ENCODE measurements at places on chromosomes 3 and 15. TPM values are rescaled to one million over a fixed set of nuclear protein-coding genes. Genes with fewer than 3 reads are reported as not detected.

The WDR6 gene
- total RNA-seq: 161 TPM

The FAH gene
- 18.9 TPM for total RNA-seq

The SAMMSON gene
- not detected for total RNA-seq

The PLSCR2 gene
- not detected for total RNA-seq

The STRIT1 gene
- not detected for total RNA-seq

The HIGD2B gene
- not detected for total RNA-seq

DNA sequence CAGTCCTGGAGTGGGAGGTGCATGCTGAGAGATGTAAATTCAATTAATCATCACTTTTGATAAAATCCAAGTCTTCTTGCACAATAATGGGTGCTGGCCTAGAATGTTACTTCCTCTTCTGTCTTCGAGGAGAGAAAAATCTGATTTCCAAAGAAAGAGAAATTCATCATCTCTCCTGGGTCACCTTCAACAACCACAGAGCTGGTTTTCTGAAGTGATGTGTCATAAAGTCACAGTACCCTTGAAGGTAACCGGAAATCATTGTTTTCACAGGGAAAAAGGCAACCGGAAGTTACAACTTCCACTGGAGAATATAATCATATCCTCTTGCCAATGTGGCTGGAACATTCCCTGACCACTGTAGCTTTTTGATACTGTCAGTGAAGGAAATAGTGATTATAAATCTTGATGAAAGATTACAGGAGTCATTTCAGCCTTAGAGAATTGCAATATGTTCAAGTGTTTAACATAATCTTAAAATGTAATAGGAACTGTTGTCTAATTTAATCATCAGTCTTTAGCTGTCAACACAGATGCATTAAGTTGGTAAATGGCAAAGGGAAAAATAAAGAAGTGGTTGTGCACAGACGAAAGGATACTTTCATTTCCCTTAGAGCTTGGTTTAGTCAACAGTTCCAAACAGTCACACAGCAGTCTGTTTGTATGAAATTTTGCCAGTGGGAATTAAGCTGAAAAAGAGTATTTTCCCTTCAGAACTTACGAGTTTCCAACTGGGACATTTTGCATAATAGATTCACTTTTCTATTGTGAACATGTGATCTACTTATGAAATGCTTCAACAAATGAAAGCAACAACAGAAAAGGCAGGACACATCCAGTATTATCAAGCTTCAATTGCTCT lies 106.5 kb upstream of the SLC4A7 start:
- peak; percentile 95 for DNase-seq
